ENCODE measurements at places on chromosomes 7 and 10.

DNA sequence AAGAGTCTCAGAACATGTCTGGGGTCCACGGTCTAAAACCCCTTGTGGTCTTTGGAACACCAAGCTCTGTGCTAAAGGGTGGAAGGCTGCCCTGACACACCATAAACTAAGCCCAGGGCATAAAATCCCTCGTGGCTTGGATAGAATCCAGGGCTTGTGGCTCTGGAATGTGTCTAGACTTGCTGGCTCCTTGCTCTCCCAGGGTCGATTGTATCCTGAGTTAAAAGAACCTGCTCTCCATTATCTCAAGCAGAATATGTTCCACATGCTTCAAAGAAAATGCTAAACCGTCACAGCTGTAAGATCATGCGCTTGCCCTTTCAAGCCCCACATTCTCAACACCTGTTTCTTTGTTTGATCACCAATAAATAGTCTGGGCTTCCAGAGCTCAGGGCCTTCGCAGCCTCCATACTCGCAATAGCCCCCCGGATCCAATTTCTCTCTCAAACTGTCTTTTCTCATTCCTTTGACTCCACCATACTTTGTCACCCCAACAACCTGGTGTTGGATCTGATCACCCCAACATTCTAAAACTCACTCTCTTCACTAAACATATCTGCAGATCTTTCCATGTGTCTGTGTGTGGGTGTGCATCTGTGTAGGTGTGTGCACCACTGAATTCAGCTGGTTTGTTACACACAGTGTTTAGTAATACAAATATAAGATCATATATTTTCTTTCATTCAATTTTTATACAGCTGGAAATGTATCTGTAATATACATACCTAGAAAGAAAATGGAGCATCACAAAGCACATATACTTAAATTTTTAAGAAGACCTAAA, 238.5 kb downstream of the ZMYND11 start:
- no peak for DNase-seq

DNA sequence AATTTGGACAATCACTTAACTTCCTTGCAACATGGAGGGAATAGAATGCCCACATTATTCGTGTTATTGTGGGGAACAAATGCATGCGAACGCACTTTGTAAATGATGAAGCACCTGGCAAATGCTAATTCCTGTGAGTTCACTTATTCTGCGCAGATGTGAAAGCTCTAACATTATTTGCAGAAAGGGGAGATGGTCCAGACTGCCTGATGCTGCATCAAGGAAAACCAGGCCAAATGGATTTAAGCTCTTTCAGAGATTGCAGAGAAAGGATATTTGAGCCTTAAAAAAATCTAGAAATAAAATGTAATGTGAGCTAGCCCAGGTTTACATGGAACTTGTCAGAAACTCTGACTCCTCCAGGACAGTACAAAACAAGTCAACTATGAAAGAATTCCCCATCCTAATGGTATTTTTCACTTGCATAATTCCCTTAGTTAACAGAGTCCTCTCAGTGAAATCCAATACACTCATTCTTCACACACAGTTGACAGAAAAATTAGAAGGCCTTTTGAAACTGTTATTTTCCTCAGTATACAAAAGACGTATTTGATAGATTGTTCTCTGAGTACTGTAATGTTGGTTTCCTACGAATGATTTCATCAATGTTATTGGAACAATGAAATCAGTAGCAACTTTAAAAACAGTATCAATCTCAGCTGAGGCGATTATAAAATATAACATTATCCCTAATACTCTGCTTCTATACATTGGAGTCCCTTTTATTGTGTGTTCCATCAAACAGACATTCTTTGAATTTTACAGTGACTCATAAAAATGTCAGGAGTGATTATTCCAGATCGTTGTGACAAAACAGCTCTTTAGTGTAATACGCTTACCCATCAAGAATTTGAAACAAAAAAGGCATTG, 136.3 kb upstream of the ANK3 start:
- DNase-seq = no peak

- no peak for DNase-seq
Observed at GRCh38 chr10:132374612-132375011, 22.4 kb upstream of the PWWP2B start.

DNA sequence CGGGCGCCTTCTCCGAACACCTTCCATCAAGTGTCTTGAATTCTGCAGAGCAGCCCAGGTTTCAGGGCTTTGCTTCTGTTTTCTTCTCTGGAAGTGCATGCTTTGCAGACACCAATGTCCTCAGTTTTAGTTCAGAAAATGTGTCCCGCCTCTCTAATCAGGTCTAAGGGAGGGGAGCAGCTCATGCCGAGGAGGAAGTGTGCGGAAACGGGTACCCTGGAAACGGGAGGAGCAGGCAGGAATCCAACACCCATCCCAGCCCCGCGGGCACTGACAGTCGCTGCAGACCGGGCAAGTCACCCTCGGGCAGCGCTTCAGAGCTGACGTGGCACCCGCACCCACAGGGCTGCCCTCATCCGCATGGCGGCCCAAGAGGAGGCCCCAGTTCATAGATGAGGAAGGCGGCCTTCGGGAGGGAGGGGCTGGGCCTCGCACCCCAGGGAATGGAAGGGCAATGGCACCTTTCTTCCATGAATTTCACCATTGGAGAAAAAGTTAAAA, 338.7 kb downstream of the DNAJB6 start:
- DNase-seq = no peak

GRCh38 chr7:11472646-11473045, 359.4 kb downstream of the THSD7A start:
- DNase-seq = no peak

- DNase-seq = no peak
Observed at GRCh38 chr10:132011024-132011423, 29.3 kb upstream of the BNIP3 start.

GRCh38 chr10:15223174-15223573, 54.7 kb upstream of the NMT2 start:
- DNase-seq = no peak

DNA sequence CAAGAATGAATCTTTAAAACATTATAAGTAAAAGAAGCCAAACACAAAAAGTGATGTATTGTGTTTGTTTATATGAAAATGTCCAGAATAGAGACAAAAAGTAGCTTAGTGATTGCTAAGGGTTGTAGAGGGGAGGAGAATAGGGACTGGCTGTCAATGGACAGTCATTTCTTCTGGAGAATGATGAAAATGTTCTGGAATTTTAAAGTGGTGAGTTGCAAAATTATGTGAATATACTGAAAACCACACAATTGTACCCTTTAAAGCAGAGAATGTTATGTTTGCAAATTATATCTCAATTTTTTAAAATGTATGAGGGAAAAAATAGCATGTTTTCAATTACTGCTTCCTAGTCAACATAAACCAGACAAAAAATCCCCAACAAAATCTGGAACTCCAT, 174.2 kb downstream of the KMT2E start:
- no peak for DNase-seq

GRCh38 chr7:112138325-112138852, 67.8 kb downstream of the DOCK4 start:
- no peak for DNase-seq

DNA sequence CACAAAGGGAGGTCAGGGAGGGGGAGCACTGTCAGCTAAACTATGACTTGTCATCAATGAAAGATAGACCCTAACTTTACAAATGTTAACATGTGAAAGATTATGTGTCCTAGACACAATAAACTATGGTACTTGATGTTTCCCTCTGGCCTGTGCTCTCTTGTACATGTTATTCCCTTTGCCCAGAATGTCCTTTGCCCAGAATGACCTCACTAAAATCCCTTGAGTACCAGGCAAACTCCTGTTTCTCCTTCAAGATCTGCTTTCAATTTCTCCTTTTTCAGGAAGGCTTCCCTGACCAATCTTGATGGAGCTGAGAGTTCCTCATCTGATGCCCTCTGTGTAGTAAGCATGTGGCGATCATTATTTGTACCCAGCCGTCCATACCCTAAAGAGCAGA, 143.1 kb downstream of the ZNF365 start:
- DNase-seq = no peak

DNA sequence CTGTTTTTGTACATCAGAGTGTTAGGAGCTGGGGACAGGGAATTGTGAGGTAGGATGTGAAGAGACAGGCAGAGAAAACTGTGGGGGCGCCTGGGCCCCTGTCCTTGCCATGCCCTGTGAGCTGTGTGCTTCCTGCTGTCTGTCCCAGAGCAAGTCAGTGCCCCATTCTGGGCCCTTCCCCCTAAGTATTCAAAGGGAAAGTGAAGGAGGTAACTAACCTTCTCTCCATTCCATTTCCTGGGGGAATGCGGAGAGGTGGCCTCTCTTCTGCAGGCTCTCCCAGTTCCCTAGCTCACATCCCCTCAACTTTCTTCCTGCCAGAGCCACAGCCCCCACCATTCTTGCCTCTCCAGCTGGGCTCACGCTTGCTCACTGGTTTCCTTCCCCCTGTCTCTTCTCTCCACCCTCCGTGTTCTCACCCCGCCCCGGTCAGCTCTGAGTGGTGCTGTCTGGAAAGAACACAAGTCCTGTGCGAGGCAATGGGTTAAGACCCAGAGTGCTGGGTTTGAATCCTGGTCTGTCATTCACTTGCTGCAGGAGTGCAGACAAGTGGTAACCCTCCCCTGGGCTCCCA, 9.7 kb upstream of the VSIR start:
- no peak for DNase-seq

DNA sequence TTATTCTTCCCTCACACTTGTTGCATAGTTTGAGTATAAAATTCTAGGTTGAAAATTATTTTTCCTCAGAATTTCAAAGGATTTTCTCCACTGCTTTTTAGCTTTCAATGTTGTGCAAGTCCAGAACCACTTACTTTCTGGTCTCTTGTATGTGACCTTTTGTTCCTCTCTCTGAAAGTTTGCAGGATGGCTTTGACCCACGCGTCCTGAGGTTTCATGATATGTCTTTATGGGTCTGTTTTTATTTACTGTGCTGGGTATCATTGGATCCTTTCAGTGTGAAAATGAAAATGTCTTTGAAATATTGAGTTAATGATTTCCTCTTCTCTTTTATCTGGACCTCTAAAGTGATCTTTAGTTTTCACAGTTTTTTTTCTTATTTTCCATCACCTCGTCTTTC, 38.5 kb downstream of the C1GALT1 start:
- DNase-seq = no peak

- DNase-seq = no peak
Observed at GRCh38 chr10:22433875-22434274, 88.6 kb downstream of the SPAG6 start.

GRCh38 chr10:125783957-125784356, 8.3 kb upstream of the MMP21 start:
- DNase-seq = no peak

DNA sequence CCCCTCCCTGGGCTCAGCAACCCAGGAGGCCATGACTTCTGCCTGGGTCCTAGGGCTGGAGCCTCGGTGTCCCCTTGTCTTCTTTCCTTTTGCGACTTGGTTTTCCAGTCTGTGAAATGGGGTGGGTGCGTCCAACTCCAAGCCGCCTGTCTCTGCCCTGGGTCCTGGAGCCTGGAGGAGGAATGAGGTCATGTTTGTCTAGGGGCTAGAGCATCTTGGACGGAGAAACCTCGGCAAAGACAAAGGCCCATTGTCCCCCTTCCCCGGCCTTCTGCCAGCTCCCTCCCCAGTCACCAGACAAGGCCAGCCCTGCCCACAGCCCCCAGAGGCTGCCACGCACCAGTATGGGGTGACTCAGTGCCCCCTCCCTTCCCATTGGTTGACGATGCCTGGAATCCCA, 39.8 kb upstream of the ELN start:
- no peak for DNase-seq

GRCh38 chr10:75600833-75601232, 169.4 kb downstream of the LRMDA start:
- DNase-seq = no peak

DNA sequence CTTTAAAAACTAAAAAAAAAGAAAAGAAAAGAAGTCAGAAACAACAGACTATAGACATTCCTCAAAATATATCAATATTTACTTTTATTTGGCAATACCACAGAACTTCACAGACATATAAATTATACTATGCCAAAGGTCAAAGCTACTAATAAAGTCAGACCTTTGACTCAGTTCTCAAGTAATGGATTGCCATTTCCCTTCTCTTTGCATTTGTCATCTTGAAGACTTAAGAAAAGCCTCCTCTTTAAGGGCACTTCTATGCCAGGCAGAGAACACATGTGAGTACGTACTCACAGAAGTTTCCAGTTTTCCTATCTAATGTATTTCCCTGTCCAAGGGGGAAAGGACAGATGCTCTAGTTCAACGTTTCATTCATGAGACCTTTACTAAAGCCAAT, 37.6 kb downstream of the TNPO3 start:
- DNase-seq = no peak

DNA sequence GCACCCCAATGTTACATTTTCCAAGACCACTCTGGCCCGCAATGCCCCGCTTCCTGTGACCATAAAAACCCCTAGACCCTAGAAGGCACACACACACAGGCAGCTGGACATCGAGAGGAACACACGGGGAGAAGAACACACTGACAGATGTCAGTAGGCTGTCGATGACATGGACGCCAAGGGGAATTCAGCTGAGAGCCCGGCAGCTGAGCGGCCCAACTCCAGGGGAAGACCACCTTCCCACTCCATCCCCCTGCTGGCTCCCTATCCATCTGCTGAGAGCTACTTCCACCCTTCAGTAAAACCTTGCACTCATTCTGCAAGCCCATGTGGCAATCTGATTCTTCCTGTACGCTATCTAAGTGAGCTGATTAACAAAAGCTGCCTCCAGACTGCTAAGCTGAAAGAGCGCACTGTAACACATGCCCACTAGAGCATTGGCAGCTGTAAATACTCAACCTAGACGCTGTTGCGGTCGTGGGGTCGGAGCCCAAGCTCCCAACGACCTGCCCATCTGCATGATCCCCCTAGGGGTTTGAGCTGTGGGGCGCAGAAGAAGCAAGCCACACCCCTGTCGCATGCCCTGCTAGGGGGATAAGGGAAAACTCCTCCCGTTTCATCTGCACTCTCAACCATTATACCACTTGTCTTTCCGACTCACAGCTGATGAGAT, 843.6 kb upstream of the POT1 start:
- no peak for DNase-seq

DNA sequence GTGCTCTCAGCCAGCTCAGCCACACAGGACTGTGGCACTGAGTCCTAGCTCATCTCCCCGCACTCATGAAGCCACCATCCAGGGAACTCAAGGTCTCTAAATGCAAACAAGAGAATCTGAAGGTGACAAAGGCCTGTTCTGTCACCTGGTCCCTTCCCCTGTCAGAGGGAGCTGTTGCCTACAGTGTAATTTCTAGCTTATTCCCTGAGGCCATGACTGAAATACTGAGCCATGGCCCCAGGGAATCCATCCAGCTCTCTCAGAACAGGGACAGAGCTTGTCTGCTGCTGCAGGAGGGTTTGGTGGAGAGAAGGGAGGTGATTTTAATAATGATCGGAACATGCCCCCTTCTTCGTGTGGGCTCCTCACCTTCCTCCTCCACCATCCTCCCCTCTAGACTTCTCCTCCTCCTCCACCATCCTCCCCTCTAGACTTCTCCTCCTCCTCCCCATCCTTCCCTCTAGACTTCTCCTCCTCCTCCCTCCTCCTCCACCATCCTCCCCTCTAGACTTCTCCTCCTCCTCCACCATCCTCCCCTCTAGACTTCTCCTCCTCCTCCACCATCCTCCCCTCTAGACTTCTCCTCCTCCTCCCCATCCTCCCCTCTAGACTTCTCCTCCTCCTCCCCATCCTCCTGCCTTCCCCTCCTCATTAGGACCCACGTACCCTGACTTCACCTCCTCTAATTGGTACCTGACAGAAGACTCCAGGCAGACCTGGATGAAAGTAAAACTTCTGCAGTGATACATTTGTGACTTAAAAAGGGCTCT, 338.0 kb upstream of the MKI67 start:
- DNase-seq = peak; percentile 33

- peak; percentile 80 for DNase-seq
Observed at GRCh38 chr7:44587843-44588711, 6.0 kb upstream of the TMED4 start.

GRCh38 chr7:142548978-142549377, 200.3 kb upstream of the PRSS1 start:
- no peak for DNase-seq

- no peak for DNase-seq
Observed at GRCh38 chr10:69960988-69961880, 91.4 kb upstream of the MACROH2A2 start.
